ENCODE measurements at places on chromosomes 5 and 9.

GRCh38 chr5:52840277-52841050 is 52.7 kb downstream of the ITGA1 start:
- no peak for DNase-seq

DNA sequence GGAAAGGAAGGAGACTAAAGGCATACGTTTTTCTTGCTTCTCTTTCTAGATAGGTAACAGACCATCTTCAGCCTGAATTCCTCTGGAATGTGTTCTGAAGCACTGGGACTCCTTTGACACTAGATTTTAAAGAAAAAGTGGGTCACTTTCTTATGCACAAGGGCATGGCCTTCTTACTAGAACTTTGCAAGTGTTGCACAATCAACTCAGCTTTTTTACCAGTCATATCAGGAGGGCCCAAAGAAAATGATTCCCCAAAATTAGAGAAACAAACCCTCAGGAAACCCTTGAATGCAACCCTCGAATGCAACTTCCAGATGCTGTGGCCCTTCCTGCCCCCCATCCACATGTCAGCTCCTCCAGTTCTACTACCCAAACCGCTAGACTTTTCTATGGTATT is 93.9 kb downstream of the YTHDC2 start:
- DNase-seq, result no peak

DNA sequence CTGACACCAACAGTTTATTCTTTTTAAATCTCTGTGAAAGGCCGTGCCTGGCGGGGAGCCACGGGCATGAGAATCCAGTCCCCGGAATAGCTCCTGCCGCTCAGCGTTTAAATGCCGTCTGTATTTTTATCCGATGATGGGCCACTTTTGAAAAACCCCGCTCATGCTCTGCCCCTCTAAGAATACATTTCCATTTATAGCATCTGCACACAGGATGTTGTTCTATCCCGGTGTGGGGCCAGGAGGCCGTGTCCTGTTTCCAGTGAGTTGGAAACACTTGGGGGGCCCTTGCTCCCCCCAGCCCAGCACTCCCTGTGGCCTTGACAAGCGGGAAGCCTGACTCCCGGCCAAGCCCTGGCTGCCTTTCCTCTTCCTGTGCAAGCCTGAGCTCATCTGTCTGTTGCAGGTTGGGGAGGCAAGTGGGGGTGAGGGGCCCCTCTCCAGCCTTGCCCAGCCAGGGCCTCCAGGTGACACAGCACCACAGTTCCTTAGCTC is 39.0 kb downstream of the ERGIC1 start:
- no peak for DNase-seq

GRCh38 chr5:93585041-93585766 is 2.2 kb downstream of the NR2F1 start:
- DNase-seq, result no peak

- DNase-seq, result no peak
These were observed 329 bp downstream of the SYK start for GRCh38 chr9:90801973-90802322.

GRCh38 chr9:138118601-138119071 is 241.1 kb downstream of the CACNA1B start:
- no peak for DNase-seq

GRCh38 chr5:73388306-73388684 is 60.3 kb downstream of the FOXD1 start:
- DNase-seq, result no peak

Data from activated T-helper 1 cell treated with anti-CD3 and anti-CD28 coated beads, Interleukin-2, amount 50 U/mL, for 16 hours (primary cell).